ENCODE measurements at places on chromosomes 16 and 17. TPM values are rescaled to one million over a fixed set of nuclear protein-coding genes. Genes with fewer than 3 reads are reported as not detected.
A peak's percentile ranks its signal among the peaks of the same experiment; 100 is the strongest.

Gene MT4
- not detected for total RNA-seq

Gene RCVRN
- 0.81 TPM for total RNA-seq

Gene ZCCHC14
- total RNA-seq: 16.1 TPM

Gene STAC2
- total RNA-seq: not detected

Gene EVI2B
- 12.7 TPM for total RNA-seq

GRCh38 chr17:36657763-36658490 lies 56.5 kb downstream of the MRM1 start:
- peak; percentile 11 for ATAC-seq
- H3K36me3 ChIP-seq: no peaks in the 10 kb centered on the region
- peaks cover 14% of the 10 kb centered on the region for H3K4me1 ChIP-seq
- H3K4me3 ChIP-seq: peak overlapping the region; percentile 19
- peak overlapping the region; percentile 41 for H3K27ac ChIP-seq
- peaks cover 93% of the 10 kb centered on the region for H3K27me3 ChIP-seq

GRCh38 chr16:68756239-68756915 lies 19.3 kb downstream of the CDH1 start:
- no peak overlapping the region for H3K4me3 ChIP-seq
- H3K4me1 ChIP-seq: no peaks in the 10 kb centered on the region
- H3K27ac ChIP-seq: no peak overlapping the region
- no peaks in the 10 kb centered on the region for H3K36me3 ChIP-seq
- peaks cover 13% of the 10 kb centered on the region for H3K27me3 ChIP-seq

- no peak for ATAC-seq
- H3K36me3 ChIP-seq: no peaks in the 10 kb centered on the region
- no peaks in the 10 kb centered on the region for H3K4me1 ChIP-seq
- H3K27me3 ChIP-seq: peaks cover 59% of the 10 kb centered on the region
- H3K4me3 ChIP-seq: no peak overlapping the region
Observed at GRCh38 chr16:57574086-57574485, 31.6 kb downstream of the ADGRG5 start.

Gene SNAI3
- total RNA-seq: not detected

Gene MT2A
- total RNA-seq: 216 TPM

DNA sequence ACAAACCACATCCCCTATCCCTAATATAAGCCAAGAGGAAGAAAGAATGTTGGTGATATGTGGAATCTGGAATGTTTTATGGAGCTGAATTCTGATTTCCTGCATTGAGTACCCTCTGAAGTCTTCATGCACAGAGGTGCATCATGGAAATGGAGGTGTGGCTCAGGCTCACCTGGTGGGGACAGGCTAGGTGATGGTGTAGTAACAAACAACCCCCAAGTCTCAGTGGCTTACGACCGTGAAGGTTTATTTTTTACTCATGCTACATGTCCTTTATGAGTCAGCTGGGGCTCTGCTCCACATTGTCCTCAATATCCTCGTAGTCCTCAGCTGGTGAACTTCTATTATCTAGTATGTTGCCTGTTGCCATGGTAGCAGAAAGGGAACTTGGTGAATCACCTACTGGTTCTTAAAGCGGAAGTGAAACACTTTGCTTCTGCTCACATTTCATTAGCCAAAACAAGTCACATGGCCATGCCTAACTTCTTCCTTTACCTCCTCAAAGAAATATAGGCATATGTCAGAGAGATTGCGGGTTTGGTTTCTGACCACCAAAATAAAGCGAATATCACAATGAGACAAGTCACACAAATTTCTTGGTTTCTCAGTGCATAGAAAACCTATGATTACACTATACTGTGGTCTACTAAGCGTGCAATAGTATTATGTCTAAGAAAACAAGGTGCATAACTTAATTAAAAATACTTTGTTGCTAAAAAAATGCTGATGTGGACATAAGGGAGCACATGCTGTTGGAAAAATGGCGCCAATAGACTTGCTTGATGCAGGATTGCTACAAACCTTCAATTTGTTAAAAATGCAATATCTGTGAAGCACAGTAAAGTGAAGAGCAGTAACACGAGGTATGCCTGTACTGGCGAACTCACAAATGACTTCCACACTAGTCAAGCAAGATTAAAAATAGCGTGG lies at the start of gene PMFBP1:
Gene PMFBP1 (minus strand): TSS at position 51 of the 930 bp plus-strand sequence. CDS start 947 bp downstream, outside the sequence.
- H3K4me3 ChIP-seq: no peak within 1 kb of the TSS
- no peaks in the 10 kb centered on the region for H3K4me1 ChIP-seq
- ATAC-seq: peak; percentile 74
- no peak within 1 kb of the TSS for H3K27ac ChIP-seq
- H3K27me3 ChIP-seq: no peaks in the 10 kb centered on the region

- no peak overlapping the region for H3K27ac ChIP-seq
- peaks cover 22% of the 10 kb centered on the region for H3K27me3 ChIP-seq
- no peaks in the 10 kb centered on the region for H3K4me1 ChIP-seq
- H3K4me3 ChIP-seq: no peak overlapping the region
Observed at GRCh38 chr17:72517413-72518158, 396.8 kb downstream of the SOX9 start.

DNA sequence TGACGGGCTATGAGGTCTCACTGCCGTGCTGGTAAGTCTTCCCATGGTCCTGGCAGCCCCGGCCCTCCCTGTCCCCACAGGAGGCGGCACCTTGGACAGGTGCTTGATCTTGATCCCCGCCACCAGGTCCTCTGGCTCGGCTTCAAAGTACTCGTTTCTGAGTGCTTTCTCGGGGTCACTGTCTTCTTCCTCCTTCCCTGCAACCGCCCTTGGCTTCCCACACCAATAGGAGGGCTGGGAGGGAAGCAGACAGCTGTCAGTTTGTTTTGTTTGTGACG lies 31.9 kb upstream of the RNPS1 start:
- no peaks in the 10 kb centered on the region for H3K4me1 ChIP-seq
- ATAC-seq: no peak
- no peaks in the 10 kb centered on the region for H3K36me3 ChIP-seq
- no peak overlapping the region for H3K4me3 ChIP-seq
- H3K27ac ChIP-seq: no peak overlapping the region
- H3K27me3 ChIP-seq: no peaks in the 10 kb centered on the region

Gene HBA1
- not detected for total RNA-seq

GRCh38 chr16:25699069-25699468 lies 7.3 kb downstream of the HS3ST4 start:
- no peak overlapping the region for H3K4me3 ChIP-seq
- no peaks in the 10 kb centered on the region for H3K36me3 ChIP-seq
- ATAC-seq: no peak
- peaks cover 57% of the 10 kb centered on the region for H3K27me3 ChIP-seq
- H3K4me1 ChIP-seq: no peaks in the 10 kb centered on the region
- no peak overlapping the region for H3K27ac ChIP-seq

GRCh38 chr16:26787924-26788323 lies 278.8 kb upstream of the C16orf82 start:
- H3K36me3 ChIP-seq: no peaks in the 10 kb centered on the region
- peaks cover 3% of the 10 kb centered on the region for H3K27me3 ChIP-seq
- H3K27ac ChIP-seq: no peak overlapping the region
- no peak for ATAC-seq

- H3K27me3 ChIP-seq: no peaks in the 10 kb centered on the region
- no peak for ATAC-seq
- no peaks in the 10 kb centered on the region for H3K4me1 ChIP-seq
- H3K4me3 ChIP-seq: no peak overlapping the region
- no peaks in the 10 kb centered on the region for H3K36me3 ChIP-seq
Observed at GRCh38 chr17:59238906-59239305, 18.6 kb downstream of the GDPD1 start.

DNA sequence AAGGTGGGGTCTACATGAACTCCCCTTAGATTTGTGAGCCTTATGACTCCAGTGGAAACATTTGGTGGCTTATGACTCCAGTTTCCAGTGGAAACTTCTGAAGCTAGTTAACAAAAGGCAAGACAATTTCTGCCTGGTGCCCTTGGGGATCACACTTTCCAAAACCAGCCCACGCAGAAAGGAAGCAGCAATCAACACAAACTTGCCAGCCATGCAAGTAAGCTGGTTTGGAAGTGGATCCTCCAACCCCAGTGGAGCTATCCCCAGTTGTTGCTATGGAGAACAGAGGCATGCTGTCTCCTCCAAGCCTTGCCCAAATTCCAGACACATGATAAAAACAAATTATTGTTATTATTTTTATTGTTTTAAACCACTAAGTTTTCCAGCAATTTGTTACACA lies 130.9 kb downstream of the CDH11 start:
- no peak overlapping the region for H3K27ac ChIP-seq
- H3K36me3 ChIP-seq: no peaks in the 10 kb centered on the region
- H3K4me3 ChIP-seq: no peak overlapping the region

Gene CD79B
- not detected for total RNA-seq

DNA sequence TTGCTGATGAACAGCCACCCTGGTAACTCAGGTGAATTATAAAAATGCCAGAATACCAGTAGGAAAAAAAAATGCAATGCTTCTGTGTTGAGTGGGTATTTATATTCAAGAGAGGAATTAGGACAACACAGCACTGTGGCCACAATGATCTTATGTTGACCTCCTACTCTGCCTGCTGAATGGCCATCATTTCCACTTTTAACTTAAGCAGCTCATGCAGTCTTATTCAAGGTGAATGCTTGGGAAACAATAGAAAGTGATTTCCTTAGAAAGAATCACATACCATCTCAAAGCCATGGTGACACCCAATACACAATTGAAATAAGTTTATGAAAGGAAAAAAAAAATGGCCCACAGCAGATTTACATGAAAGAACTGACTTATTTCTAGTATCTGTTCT lies 224.0 kb downstream of the CDH8 start:
- no peak overlapping the region for H3K4me3 ChIP-seq
- no peaks in the 10 kb centered on the region for H3K4me1 ChIP-seq
- no peaks in the 10 kb centered on the region for H3K36me3 ChIP-seq
- no peaks in the 10 kb centered on the region for H3K27me3 ChIP-seq

DNA sequence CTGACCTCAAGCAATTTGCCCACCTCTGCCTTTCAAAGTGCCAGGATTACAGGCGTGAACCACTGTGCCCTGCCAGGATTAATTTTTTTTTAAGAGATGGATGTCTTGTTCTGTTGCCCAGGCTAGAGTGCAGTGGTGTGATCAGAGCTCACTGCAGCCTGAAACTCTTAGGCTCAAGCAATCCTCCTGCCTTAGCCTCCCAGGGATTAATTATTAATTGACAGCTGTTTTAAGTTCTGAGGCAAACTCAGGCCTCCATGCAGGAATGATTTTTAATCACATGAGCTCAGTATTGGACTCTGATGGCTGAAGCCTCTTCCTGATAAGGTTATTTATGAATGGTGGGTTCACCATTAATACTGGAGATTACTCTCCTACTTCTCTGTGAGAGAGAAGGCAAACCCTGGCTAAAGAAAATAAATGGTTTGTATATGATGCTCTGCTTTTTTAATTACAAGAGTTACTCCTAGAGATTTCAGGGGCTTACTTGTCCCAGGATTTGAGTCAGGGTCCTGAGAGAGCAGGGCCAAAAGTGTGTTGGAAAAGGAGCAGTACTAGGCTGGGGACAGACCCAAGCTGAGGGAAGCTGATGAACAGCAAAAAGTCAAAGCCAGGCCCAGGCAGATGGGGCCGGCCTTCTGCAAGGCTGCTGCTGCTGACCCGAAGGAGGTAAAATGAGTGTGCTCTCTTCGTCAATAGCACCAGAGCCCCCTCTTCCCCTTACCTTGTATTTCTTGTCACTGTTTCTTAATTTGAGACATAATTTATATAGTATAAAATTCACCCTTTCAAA lies 56.9 kb upstream of the HAS3 start:
- no peak for ATAC-seq
- H3K27ac ChIP-seq: no peak overlapping the region
- H3K4me1 ChIP-seq: no peaks in the 10 kb centered on the region
- no peaks in the 10 kb centered on the region for H3K36me3 ChIP-seq

- H3K4me1 ChIP-seq: peaks cover 8% of the 10 kb centered on the region
- H3K4me3 ChIP-seq: no peak overlapping the region
- peak; percentile 64 for ATAC-seq
- no peaks in the 10 kb centered on the region for H3K27me3 ChIP-seq
Observed at GRCh38 chr16:30741461-30741914, 6.7 kb upstream of the PHKG2 start.

DNA sequence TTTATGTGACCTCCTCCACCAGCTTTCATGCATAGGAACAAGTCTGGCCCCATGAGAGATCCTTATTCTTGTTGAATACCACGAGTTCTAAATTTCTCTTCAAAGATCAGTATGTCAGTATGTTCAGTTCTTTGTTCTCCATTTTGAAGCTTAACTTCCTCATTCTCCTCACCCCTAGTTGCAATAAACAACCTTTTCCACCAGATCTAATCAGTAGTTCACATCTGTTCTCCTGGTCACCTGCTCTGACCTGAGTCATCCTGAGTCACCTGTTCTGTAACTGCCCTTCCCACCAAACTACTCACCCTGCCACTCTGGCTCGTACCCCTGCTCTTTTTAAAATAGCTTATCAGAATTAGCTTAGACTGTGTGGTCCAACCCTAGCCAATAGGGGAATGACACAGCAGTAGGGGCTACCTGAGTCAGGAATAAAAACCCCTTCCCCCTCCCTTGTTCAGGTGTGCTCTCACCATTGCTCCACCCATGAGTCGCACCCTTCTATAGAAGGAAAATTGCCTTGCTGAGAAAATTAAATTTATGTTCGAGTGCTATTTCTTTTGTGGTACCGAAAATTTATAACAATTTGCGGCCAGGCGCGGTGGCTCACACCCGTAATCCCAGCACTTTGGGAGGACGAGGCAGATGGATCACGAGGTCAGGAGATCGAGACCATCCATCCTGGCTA lies 94.6 kb downstream of the EMP2 start:
- no peak for ATAC-seq
- no peaks in the 10 kb centered on the region for H3K27me3 ChIP-seq
- H3K27ac ChIP-seq: no peak overlapping the region
- peaks cover 42% of the 10 kb centered on the region for H3K36me3 ChIP-seq
- H3K4me3 ChIP-seq: no peak overlapping the region
- no peaks in the 10 kb centered on the region for H3K4me1 ChIP-seq

DNA sequence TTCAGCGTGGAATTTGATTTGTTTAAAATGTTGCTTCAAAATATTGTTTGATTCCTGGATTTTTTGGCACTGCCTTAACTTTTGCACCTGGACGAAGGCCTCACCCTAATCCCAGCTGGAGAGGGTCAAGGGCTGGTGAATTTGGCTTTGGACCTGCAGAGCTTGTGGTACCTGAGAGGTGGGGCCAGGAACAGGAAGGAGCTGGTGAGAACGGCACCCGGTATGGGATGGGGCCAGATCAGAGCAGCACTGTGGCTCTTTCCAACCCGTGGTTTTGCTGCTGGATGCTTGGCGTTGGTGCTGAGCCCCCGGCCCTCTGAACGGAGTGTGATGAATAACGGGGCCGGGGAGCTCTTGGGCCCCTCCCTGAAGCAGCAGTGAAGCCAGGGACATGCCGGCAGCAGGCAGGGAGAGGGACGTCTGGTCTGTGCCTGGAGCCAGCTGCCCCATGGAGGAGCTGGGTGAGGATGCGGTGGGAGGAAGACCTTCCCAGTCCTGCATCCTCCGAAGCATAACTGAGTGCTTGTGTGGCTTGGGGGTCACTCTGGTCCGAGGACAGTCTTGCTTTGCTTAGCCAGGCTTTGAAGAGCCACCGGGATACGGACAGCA lies 275.4 kb downstream of the SEC14L1 start:
- peak; percentile 14 for ATAC-seq
- H3K36me3 ChIP-seq: no peaks in the 10 kb centered on the region
- H3K27me3 ChIP-seq: no peaks in the 10 kb centered on the region
- peak overlapping the region; percentile 96 for H3K27ac ChIP-seq

Gene WDR81
- total RNA-seq: 44.1 TPM

GRCh38 chr16:65698791-65699321 lies 577.0 kb upstream of the CDH11 start:
- H3K27me3 ChIP-seq: no peaks in the 10 kb centered on the region
- H3K4me3 ChIP-seq: no peak overlapping the region
- ATAC-seq: no peak
- no peak overlapping the region for H3K27ac ChIP-seq

- H3K4me3 ChIP-seq: no peak overlapping the region
- H3K4me1 ChIP-seq: no peaks in the 10 kb centered on the region
- ATAC-seq: no peak
Observed at GRCh38 chr16:69924041-69924775, 26.9 kb upstream of the CLEC18A start.

Gene ODAD4
- total RNA-seq: 0.27 TPM

GRCh38 chr17:67570797-67571196 lies 146.9 kb upstream of the NOL11 start:
- no peak overlapping the region for H3K4me3 ChIP-seq
- H3K27me3 ChIP-seq: no peaks in the 10 kb centered on the region
- H3K4me1 ChIP-seq: no peaks in the 10 kb centered on the region
